ENCODE measurements at places on chromosomes 12 and 14. TPM values are rescaled to one million over a fixed set of nuclear protein-coding genes. Genes with fewer than 3 reads are reported as not detected.

RNASE12 gene
- total RNA-seq = not detected

C3AR1 gene
- 1.1 TPM for total RNA-seq

- no peak for DNase-seq
These were observed 85.5 kb upstream of the HECTD1 start for GRCh38 chr14:31292937-31293616.

DNA sequence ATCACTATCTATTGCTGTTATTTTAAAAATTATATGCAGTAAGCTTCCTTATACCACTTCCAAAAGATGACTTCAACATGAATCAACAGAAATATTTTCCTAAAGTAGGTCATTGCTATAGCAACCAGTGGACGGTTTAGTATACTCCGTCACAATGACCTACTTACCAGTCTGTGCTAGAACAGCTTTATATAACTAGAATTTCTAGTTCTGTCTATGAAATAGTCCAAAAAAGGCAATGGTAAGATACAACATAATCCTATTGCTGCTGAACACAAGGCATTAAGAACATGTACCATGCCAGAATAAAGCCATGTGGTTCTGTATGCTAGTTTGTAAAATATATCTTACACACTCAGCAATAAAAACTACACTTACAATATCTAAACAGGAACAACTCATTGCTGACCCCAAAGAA lies 40.7 kb upstream of the MTERF2 start:
- DNase-seq = peak; percentile 16

- DNase-seq = peak; percentile 72
These were observed 87.0 kb downstream of the SAMD4A start for GRCh38 chr14:54653712-54654469.

GRCh38 chr14:57493467-57494181 lies at the start of gene CCDC198:
TSS of gene CCDC198 (minus strand) at chr14:57493857. CDS start at chr14:57493715, 142 bp downstream.
- DNase-seq = no peak

GRCh38 chr12:47158792-47159191 lies 79.0 kb upstream of the AMIGO2 start:
- no peak for DNase-seq

- no peak for DNase-seq
These were observed 3.5 kb downstream of the SLC7A7 start for GRCh38 chr14:22811722-22812121.

DNA sequence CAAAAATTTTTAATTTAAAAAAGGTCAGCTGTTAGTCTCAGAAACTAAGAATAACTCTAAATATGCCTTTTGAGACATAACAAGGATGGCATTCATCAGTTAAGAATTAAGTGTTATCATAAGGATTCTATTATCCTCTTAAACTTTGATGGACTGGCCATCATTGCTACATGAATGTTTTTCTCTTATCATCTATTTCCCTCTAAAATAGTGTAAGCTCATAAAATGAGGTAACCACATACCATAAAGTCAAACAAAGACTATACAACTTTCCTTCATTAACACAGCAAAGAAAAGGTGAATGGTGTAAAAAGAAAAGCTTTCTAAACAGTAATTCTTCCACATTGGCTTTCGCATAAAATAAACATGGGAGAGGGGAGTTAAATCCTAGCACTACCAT lies 41.1 kb downstream of the TMTC1 start:
- DNase-seq = no peak

DNA sequence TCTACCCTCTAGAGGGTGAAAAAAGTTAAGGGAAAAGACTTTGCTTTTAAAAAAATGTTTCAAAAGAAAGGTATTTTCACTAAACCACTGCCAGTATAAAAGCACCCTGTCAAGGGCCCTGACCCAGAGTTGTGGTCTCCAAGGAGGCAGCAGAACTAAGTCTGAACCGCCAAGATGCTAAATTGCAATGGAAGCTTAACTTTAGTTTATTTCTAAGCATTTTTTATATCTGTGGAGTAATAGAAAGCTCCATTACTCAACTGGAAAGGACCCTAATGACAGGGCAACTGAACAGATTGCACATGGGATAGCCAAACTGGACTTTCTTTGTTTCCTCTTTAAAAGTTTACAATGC lies 379.8 kb downstream of the NAV3 start:
- DNase-seq = no peak

- no peak for DNase-seq
These were observed 125.6 kb upstream of the NOS1 start for GRCh38 chr12:117486840-117487659.

DNA sequence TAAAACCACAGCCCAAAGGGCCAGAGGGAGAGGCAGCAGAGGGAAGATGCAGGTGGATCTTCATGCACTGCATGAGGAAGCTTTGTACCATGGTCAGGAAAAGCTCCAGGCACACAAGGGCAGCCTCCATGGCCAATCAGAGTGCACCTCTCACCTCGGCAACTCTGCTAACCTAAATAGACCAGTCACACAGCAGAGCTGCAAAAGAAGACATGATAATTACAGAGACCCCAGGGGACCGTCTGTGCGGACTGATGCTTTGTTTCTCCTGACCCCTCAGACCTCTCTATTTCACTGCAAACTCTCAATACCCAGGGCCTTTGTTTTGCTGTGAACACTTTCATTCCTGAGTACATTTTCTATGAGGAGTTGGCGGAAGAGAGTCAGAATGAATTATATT lies 10.7 kb upstream of the TCL1B start:
- DNase-seq = no peak

DNA sequence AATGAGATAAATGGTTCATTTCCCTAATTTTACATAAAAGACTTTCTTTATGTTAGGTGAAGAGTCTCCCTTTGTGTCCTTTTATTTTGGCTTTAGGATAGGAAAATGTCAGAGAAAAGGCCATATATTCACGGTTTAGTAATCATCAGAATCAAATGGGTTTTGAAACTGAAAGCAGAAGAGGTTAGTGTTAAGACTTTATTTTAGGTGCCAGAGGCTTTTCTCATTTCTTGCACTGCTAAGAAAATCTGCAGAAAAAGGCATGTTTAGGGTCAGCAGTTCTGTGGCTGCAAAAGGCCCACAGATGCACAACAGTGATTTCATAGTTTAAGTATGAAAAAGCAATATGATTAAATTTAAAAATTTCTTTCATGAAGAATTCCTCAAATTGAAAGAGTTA lies 80.4 kb upstream of the SINHCAF start:
- no peak for DNase-seq

- DNase-seq = no peak
These were observed 7.4 kb downstream of the SMAGP start for GRCh38 chr12:51262758-51263177.

- DNase-seq = no peak
These were observed 27.0 kb upstream of the EID3 start for GRCh38 chr12:104276273-104277131.

DNA sequence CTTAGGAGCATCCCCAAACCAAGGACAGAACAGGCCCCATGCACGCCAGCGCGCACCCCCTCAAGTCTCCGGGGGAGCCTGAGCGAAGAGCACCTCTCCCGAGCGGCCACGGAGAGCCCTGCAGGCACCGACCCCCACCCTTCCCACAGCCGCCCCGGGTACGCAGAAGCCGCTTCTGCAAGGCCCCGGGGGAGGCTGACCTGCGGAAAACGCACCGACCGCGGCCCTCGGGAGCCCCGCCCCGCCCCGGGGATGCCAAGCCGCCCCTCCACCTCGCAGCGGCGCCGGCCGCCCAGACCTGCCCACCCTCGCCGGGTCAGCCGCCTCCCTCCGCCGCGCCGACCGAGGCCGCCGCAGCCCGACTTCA lies 385 bp downstream of the CAPRIN2 start:
- DNase-seq = no peak

- no peak for DNase-seq
These were observed 186.6 kb upstream of the RMST start for GRCh38 chr12:97275728-97276590.

Measured in heart right ventricle (tissue), 16 donors.